ENCODE measurements at places on chromosomes 1 and 21. TPM values are rescaled to one million over a fixed set of nuclear protein-coding genes. Genes with fewer than 3 reads are reported as not detected.
A peak's percentile ranks its signal among the peaks of the same experiment; 100 is the strongest.

The SMIM11 gene
- 2.6 TPM for total RNA-seq

The EFNA1 gene
- 133 TPM for total RNA-seq

The GJB4 gene
- total RNA-seq: 0.50 TPM

The APP gene
- 1,303 TPM for total RNA-seq

The AGBL4 gene
- total RNA-seq: 2.7 TPM

The RSPH1 gene
- total RNA-seq: 12.0 TPM

The LORICRIN gene
- not detected for total RNA-seq

The EDN2 gene
- 2.9 TPM for total RNA-seq

The SH3BGR gene
- 4.0 TPM for total RNA-seq

The SELENBP1 gene
- 50.0 TPM for total RNA-seq

The OR10J1 gene
- not detected for total RNA-seq

GRCh38 chr1:155379180-155379579 is 58.5 kb downstream of the RUSC1 start:
- DNase-seq: no peak

DNA sequence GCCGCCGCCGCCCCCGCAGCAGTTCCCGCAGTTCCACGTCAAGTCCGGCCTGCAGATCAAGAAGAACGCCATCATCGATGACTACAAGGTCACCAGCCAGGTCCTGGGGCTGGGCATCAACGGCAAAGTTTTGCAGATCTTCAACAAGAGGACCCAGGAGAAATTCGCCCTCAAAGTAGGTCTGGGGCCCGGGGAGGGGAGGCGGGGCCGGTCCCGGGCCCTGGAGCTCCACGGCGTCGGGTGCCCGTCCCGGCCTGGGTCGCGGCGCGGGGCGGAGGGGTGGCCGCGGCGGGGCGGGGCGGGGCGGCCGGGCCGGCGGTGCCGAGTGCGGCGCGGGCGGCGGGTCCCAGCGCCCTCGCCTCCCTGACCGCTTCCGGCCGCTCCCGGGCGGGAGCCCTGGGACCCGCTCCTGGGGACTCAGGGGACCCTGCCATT is 646 bp downstream of the MAPKAPK2 start:
- DNase-seq: peak; percentile 69

DNA sequence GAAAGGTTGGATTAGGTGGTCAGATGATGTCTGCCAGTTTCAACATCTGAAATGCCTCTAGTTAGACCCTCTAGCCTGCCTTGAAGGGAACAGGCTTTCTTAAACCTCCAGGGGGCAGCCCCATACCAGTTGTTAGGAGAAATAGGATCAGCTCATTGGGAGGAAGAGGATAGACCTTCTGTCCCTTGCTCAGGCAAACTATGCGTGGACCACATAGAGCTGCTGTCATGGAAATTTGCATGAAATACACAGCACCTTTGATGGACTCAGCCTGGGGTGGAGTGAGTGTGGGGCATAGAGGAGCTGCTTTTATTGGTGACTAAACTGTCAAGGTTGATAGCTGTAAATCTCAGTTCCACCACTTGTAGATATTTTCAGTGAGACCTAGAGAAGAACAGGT is 38.4 kb upstream of the SPAG17 start:
- peak; percentile 62 for DNase-seq

GRCh38 chr1:30735124-30735523 is 11.7 kb upstream of the MATN1 start:
- no peak for DNase-seq

GRCh38 chr1:220889333-220889732 is 10.1 kb downstream of the HLX start:
- no peak for DNase-seq

DNA sequence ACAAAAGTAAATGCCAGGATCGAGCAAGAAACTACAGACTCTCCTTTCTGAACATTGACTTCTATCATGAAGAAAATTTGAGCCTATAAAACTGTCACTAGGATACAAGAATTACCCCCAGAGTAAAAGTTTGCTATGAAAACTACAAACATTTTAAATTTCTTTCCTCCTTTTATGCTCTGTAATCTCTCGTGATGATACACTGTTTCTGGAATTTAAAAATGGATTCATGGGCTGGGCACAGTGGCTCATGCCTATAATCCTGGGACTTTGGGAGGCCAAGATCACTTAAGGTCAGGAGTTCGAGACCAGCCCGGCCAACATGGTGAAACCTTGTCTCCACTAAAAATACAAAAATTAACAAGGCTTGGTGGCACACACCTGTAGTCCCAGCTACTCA is 181.3 kb downstream of the ZNF281 start:
- no peak for DNase-seq

DNA sequence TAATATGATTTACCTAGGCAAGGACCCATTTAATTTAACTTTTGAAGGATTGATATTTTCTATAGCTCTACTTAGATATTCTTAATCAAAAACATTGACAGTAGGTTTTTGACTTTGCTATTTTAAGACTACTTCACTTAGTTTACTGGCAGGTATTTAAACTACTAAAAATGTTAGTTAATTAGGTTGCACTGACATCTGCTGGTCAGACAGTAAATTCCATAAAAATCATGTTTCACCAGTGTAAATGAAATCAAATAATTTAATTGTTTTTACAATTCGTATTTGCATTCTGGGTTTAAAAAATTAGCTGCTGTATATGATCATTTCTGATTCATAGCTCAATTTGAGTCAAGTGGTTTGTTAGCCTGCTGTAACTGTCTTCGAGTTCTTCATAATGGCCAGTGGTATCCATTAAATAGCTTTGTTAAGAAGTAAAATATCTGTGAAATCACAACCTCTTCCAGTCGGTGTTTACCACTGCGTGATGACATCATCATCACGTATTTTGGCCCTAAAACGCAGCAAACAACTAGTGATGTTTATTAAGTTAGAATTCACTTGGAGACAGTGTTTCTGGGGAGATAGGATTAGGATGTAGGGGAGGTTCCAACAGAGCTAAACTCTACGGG is 26.2 kb downstream of the EXTL2 start:
- DNase-seq: no peak

GRCh38 chr1:239357867-239358266 is 28.5 kb upstream of the CHRM3 start:
- DNase-seq: no peak

- DNase-seq: no peak
Observed at GRCh38 chr1:110205156-110205555, 5.0 kb upstream of the KCNC4 start.

DNA sequence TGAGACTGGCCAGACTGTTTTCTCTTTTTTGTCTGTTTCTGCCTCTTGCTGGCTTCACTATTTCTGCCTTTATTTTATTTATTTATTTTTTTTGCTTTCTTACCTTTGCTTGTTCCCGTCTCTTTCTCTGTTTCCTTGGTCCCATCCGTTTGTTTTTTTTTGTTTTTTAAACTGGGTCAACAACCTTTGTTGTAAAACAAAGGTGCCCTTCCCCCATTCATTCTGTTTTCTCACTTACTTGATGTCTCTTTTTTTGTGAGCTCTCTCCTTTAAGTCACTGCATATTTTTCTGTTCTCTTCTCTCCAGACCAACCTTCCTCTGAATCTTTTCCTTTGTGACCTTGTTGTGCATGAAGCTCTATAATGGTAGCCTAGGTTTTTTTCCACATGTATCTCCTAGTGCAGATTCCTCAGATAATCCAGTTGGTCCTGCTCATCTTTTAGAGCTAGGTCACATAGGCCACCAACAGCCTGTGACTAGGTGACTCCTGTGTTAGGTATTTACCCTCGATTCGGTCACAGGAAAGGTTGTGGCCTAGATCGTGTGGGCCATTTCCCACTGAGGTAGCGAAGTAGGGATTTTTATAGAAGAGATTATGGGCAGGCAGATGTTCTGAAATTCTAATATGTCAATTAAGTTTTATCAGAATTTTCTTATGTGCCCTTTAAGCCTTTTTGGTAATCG is 15.9 kb downstream of the GNAI3 start:
- no peak for DNase-seq

- DNase-seq: no peak
Observed at GRCh38 chr1:40659649-40659947, 5.9 kb downstream of the RIMS3 start.

DNA sequence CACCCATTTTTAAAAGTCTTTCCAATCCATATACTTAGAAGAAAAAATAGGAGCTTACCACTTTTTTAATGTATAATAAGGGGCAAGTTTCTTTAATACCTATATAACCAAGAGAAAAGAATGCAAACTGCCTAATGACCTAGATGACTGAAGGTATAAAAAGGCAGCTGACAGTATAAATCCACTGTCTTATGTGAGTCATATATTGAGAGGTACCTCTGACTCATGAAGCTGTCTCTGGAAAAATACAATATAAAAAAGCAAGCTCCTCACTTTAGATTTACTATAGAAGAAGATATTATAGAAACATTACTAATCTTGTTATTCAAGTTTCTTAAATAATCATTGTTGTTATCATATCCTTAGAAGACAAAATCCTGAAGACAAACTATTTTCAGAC is 144.2 kb downstream of the VAV3 start:
- DNase-seq: no peak

GRCh38 chr1:207056673-207057072 is 3.6 kb downstream of the PFKFB2 start:
- no peak for DNase-seq

DNA sequence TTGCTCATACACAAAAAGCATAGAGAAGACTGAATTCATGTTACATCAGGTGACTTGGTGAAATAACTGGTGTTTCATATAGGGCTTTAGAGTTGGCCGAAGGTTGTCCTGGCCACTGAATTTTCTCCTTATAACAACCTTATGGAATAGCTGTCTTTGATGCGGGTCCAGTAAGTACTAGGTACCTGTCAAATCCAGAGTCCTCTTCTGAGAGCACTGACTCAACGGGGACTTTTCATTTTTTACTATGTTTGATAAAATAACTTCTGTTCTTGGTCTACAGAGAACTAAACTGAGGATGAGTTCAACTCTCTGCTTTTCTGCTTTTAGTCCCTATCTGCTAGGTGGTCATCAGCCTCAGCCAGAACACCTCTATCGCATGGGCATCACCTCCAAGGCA is 76.1 kb upstream of the JAK1 start:
- DNase-seq: no peak

DNA sequence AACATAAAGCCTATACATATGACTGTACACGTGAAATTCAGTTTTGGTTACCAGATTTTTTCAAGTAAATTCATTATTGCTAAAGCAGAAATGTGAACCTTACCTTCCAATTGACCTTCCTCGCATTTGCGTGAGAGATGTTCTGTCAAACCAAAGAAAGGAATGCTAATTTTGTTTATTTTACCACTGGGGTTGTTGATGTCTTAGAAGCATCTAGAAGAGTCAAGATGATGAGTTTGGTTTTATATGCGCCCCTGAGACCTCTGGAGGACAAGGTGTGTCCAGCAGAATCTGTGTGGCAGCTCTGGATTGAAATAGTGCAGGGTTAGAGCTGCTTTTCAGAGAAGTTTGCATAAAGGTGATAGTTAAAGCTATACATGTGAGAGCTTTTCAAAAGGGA is 48.4 kb downstream of the ZBTB40 start:
- DNase-seq: no peak

DNA sequence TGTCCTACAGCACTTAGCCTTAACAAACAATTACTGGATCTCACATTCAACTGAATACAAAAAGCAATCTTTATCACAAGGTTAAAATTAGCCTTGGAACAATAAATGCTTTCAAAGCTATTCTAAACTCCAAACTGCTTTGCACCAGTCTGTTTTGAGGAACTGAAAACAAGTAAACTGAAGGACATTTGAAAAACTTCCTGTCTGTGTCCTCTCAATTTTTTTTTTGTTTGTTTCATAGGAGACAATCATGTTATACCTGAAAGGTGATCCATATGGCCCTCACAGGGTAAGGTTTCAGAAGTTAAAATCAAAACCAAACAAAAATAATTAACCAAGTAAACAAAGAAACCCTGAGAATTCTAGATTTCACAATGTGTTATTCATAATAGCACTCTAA is 459.1 kb downstream of the DPYD start:
- DNase-seq: no peak

- DNase-seq: no peak
Observed at GRCh38 chr1:118744420-118744819, 243.7 kb downstream of the TBX15 start.

GRCh38 chr21:25809013-25809412 is 74.2 kb downstream of the GABPA start:
- DNase-seq: no peak

- DNase-seq: no peak
Observed at GRCh38 chr1:65334081-65334480, 24.7 kb downstream of the DNAJC6 start.

- no peak for DNase-seq
Observed at GRCh38 chr21:37389456-37389855, 22.9 kb downstream of the DYRK1A start.
